ENCODE measurements at places on chromosomes 6 and 20.

- DNase-seq = no peak
Measured at GRCh38 chr20:62970307-62971210, 18.1 kb downstream of the SLC17A9 start.

DNA sequence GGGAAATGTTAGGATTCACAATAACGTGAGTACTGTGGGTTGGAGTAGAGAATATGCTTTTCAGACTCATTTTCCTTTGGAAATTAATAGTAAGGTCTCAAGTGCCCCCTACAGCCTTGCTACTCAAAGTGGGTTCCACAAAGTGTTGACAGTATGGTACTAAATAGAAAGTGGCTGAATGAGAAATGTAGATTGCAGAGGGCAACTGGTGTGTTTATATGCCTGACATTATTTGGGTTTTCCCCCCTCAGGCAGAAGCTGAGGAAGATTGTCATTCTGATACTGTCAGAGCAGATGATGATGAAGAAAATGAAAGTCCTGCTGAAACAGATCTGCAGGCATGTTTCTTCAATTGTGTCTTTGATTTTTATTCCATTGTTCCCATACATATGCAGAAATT, 5.6 kb downstream of the FBXO9 start:
- no peak for DNase-seq

- DNase-seq = no peak
Measured at GRCh38 chr6:26526928-26527327, 11.2 kb upstream of the HMGN4 start.

DNA sequence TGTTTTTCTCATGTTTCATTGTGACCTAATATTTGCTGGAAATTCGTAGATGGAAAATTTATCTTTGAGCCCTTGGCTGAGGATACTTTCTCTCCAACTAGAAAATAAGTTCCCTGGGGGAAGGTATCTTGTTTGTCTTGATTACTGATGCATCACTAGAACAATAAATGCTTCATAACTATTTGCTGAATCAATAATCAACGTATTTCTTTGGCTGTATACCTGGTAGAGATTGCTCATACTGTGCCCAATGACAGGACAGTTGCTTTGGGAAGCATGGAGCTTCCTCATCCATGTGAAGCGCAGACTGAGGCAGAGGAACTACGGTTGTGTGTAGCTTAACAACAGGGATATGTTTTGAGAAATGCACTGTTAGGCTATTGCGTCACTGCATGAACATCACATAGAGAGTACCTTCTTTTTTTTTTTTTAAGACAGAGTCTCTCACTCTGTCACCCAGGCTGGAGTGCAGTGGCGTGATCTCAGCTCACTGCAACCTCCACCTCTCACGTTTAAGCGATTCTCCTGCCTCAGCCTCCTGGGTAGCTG, 34.2 kb upstream of the RPN2 start:
- DNase-seq = no peak

DNA sequence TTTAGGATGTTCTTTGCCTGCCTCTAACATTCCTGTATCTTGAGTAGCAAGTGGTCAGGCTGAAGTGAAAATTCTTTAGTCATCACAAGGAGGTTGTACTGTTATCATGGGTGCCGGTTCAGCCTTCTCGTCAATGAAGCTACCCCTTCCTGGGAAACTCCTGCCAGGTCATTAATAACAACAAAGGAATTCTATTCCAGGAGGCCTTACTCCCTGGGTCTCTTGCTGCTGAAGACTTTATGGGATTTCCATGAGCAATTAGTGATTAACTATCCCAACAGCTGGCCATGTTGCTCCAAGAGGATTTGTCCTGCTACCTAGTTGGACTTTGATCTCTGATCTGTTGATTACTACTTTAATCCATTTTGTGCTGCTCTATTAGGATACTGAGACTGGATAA, 62.7 kb upstream of the ELOVL5 start:
- no peak for DNase-seq

DNA sequence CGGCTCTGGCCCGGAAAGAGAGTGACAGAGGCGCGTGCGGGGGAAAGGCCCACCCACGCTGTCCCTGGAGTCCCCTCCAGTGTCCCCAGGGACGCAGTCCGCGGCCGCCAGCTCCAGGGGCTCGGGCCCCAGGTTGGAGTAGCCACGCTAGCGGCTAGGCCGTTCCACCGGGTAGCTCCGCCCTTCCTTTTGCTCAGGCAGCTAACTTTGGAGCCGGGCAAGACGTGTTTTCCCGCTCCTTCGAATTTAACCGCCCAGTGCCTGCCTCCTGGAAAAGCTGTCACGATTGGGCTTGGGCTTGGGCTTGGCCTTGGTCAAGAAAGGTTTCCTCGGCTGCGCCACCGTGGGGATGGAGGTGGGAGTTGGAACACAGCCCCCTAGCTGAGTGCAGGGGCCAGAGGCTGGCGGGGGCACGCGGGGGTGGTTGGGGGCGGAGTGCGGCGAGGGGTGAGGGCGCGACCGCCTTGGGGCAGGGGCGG, 4.7 kb downstream of the LINC00237 start:
- DNase-seq = peak; percentile 53

DNA sequence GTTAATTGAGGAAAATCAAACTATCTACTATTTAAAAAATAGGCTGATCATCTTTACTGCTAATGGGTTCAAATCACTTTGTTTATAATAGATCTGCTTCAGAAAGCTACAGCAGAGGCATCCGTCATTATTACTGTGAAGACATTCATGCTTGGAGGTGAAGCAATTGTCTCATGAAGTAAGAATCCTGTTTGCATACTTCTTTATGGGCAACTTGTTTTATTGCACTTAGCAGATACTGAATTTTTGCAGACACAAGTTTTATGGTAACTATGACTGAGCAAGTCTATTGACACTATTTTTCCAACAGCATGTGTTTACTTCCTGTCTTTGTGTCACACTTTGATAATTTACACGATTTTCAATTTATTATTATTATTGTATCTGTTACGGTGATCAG, 573.9 kb downstream of the RFPL4B start:
- no peak for DNase-seq

GRCh38 chr6:25178336-25179035, 100.7 kb upstream of the CARMIL1 start:
- no peak for DNase-seq

All from psoas muscle (tissue), 8 donors.